Small intestine (tissue), 16 donors: ENCODE measurements at places on chromosomes 11 and 22.

DNA sequence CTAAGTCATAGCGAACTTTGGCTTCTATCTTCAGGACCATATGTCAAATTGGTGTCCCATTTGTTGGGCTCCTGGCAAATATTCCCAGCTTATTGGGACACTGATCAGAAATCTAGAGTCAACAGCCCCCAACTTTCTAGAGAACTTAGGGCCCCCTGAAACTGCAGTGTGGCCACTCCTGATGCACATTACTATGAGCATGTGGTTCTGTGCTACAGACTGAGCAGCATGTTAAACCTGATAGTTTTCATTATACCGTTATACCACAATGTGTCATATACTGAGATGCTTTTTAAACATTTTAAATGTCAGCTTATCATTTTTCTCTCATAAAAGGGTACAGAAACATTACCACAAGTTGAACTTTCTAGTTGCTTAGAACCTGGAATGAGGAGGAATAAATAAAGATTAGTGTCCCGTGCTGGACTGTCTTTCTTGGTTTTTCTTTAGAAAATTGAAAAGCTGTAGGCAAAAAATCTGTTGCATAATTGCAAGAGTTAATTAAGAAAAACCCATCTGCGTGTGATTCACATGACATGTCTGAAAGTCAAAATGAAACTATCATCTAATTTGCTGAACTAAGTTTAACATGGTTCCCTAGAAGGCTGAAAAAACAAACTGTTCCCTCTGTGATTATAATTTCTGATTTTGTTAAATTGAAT lies 16.4 kb upstream of the CTSC start:
- DNase-seq, result no peak

GRCh38 chr11:115221461-115222069 lies 282.6 kb downstream of the CADM1 start:
- no peak for DNase-seq

GRCh38 chr11:64088162-64089026 lies 52.7 kb downstream of the FLRT1 start:
- no peak for DNase-seq

- DNase-seq, result no peak
These were observed 8.0 kb downstream of the AAMDC start for GRCh38 chr11:77828926-77829325.
